Stimulated activated CD8-positive, alpha-beta memory T cell treated with anti-CD3 and anti-CD28 coated beads, Interleukin-12 subunit alpha, Interleukin-12 subunit beta, amount 100 ng/mL, for 4 hours (primary cell): ENCODE measurements at places on chromosomes 5 and 9.

GRCh38 chr5:166716856-166717492, 1574.5 kb upstream of the WWC1 start:
- DNase-seq: no peak

DNA sequence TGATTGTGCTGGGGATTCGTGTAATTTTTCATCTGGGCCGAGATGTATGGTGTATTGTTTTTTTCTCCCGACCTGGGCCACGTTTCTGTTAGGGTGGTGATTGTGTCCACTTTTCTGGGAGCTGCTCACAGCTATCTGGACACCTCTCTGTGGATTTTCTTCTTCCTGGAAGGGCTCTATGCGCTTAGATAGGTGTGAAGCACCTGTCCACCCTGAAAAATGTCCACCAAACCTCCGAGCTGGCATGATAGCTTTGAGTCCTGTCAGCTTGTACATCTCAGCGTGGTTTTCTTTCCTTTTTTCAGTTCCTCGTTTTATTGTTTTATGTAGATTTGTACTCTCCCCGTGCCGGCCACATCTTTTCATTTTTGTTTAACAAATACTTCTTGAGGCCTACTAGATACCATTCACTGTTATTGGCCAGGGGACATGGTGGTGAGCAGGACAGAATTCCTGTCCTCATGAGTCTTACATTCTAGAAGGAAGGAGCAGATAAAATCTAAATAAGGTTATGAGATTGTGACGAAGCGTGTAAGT, 1.1 kb downstream of the UGCG start:
- DNase-seq: no peak

DNA sequence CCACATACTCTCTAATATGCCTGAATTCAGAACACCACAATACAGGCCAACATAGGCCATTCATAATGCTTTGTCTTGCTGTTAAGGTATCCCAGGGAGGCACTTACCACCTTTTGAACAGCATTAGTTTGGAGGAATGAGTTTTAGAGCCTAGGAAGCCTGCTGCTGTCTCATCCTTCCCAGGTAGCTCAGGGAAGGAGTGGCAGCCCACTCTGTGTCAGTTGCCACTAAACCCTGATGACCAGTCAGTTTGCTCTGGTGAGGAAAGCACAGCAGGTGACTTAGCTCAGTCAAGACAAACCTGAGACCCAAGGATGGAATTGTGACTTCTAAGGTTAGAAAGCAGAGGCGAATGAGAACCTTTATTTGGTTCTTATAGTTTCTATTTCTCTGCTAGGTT, 337.4 kb upstream of the ATP10B start:
- no peak for DNase-seq

- DNase-seq: no peak
Measured at GRCh38 chr5:168750926-168751325, 171.8 kb upstream of the PANK3 start.

- no peak for DNase-seq
Measured at GRCh38 chr9:83544002-83544698, 5.9 kb upstream of the FRMD3 start.

- no peak for DNase-seq
Measured at GRCh38 chr9:37085233-37085632, 35.1 kb upstream of the ZCCHC7 start.

DNA sequence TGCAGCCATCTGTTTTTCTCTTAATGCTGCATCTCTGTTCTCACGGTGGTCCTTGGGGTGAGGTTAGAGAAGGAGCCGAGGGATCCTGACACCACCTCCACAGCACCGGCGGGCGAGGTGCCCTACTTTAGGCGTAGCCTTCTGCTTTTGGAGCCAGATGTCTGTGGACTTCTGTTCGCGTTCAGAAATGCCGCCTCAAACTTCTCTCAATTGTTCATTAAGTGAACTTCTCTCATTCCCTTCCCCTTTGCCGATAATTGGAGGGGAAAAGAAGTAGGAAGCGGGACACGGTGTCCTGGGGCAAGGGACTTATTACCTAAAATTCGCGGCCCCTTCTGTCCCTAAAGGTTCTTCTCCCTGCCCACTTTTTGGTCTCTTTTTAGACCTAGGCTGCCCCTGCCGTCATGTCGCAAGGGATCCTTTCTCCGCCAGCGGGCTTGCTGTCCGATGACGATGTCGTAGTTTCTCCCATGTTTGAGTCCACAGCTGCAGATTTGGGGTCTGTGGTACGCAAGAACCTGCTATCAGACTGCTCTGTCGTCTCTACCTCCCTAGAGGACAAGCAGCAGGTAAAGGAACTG, 455 bp downstream of the KIF20A start:
- no peak for DNase-seq

- DNase-seq: no peak
Measured at GRCh38 chr5:76662521-76662920, 39.3 kb upstream of the F2RL2 start.
